NCI-H2029 treated with DMSO at 0.1 percent for 48 hours (cell line): ENCODE measurements at places on chromosomes 3 and 15.

DNA sequence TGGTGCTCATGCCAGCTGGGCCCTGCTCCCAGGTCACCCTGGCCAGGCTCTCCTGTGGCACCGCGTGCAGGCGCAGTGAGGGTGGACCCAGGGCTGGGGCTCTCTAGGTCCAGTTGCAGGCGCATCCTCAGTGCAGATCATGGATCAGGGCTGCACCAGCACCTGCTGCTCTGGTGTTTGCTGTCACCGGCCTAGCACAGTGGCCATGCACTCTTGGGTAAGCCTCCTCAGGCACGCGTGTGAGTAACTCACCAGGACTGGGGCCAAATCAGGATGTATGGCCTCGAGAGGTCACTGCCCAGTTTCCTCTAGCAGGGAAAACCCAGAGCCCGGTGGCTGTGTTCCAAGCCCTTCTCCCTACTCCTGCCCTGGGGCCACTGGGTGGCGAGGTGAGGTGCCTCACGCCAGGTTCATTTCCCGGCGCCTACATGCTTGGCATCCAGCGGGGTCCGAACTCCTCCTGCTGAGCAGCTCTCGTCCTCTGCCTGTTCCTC, 45.5 kb upstream of the SLC41A3 start:
- no peak for DNase-seq

- no peak for DNase-seq
Observed at GRCh38 chr3:110106805-110107204, 769.5 kb upstream of the DPPA4 start.

- DNase-seq: no peak
Observed at GRCh38 chr3:180278583-180279188, 241.9 kb upstream of the PEX5L start.

DNA sequence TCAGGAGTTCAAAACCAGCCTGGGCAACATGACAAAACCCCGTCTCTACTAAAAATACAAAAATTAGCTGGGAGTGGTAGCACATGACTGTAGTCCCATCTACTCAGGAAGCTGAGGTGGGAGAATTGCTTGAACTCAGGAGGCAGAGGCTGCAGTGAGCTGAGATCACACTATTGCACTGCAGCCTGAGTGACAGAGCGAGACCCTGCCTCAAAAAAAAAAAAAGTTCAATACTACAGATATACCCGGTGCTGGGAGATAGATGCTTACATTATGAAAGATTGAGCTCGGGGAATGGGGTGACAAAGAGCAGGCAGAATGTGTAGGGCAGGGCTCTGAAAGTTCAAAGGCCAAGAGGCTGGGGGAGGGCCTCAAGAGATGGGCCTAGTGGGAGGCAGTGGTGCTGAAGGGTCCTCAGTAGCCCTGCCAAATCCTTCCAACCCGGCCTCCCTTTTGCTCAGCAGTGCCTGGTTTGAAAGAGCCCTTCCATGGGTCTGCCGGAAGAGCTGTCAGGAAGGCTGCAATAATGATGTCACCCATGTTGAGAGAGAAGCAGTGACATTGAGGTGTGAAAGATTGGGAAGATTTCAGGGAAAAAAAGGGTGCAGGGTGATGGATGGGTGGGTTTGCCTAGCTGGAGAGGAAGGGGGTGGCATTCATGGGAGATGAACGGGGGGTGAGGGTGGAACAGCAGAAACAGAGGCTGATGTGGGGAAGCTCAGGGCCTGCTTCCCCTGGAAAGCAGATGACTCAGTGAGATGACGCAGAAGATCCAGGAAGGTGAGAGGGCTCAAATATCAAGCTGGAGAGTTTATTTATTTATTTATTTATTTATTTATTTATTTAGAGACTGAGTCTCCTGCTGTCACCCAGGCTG, 20.0 kb upstream of the IREB2 start:
- no peak for DNase-seq

- peak; percentile 32 for DNase-seq
Observed at GRCh38 chr3:79032686-79033318, 735.0 kb downstream of the ROBO1 start.

DNA sequence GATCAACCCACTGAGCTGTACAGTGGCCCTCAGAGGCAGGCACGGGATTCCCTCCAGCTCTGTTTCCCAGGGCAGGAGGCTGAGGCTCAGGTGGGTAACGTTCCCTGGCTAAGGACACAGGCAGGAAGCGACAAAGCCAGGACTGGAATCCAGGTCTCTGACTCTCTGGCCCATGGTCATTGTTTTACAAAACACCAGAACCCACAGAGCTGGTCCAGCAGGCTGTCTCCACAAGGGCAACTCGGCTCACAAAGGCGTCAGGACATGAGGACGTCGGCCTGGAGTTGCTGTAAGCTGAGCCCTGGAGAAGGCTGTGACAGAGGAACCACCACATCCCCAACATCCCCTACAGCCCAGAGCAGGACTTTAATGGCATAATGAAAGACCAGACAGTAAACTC, 30.7 kb downstream of the NUP210 start:
- DNase-seq: no peak

GRCh38 chr15:82177291-82178010, 85.1 kb downstream of the EFL1 start:
- no peak for DNase-seq

- no peak for DNase-seq
Observed at GRCh38 chr3:76724706-76725105, 315.2 kb upstream of the ROBO2 start.

- no peak for DNase-seq
Observed at GRCh38 chr3:50551054-50551659, 16.4 kb downstream of the C3orf18 start.

- DNase-seq: no peak
Observed at GRCh38 chr3:175075269-175075668, 216.1 kb downstream of the NAALADL2 start.

- no peak for DNase-seq
Observed at GRCh38 chr3:54857343-54857742, 70.5 kb downstream of the LRTM1 start.

DNA sequence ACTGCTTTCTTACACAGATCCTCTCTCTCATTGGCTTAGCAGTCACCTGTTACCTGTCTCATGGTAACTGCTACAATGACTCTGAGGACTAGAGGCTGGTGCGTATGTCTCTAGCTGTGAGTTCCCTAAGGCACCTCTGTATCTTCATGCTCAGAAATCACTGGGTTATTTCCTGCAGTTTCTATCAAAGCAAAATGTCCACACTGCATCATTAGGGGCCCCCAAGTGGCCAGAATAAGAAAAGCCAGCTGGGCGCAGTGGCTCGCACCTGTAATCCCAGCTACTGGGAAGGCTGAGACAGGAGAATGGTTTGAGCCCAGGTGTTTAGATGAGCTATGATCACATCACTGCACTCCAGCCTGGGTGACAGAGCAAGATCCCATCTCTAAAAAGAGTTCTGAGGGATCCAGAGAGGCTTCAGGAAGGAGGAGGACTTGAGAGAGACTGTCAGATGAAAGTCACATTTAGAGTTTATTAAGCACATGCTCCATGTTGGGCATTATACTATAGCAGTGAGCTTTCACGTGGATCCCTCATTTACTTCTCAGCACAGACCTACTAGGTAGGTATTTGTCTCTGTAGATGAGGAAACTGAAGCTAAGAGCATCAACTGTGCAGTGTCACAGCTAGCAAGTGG, 2.3 kb upstream of the VPS18 start:
- no peak for DNase-seq

DNA sequence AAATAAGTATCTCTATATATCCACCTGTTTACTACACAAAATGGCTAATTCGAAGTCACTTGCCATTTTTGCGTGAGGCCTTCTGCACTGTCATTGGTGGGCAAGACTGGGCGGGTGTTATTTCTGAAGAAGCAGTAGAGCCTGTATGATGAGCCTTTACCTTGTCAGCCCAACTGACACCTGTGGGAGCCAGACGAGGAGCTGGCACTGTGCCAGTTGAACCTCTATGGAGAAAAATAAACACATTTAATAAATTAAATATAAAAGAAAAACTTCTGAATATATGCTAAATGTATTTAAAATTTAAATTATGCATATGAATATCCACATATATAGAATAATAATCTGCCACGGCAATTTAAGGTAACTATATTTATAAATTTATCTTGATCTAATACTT, 109.9 kb downstream of the SCAPER start:
- no peak for DNase-seq

DNA sequence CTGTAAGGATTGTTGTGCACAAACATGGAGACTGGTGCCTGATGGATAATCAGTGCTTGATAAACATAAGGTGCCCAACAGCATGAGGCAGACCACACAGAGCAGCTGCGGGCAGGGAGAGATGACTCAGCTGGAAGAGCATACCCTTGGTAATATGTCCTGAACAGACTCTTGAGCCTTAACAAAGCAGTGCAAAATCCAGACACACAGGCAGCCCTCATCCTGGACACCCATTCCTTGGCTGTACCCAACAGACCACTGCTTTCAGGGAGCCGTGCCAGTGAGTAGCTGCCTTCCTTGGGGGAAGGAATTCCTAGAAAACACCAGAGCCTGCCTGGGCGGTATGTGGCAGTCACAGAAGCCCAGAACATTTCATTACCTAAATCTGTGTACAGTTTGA, 156.2 kb downstream of the CLSTN2 start:
- no peak for DNase-seq

DNA sequence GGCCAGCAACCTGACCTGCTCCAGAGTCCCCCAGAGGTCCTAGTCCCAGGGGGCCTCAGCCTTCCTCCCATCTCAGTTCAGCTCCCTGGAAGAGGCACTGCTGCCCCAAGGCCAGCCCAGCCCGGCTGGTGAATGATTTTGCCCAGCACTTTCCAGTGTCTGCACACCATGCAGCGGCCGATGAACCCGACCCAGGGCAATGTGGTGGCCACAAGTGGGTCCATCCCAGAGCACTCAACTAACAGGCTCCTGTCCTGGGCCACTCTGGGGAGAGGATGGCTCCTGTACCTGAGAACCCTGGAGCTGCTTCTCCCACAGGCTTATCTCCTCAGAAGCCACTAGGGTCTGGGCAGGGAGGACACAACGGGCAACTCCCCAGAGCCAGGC, 39.2 kb downstream of the PTPN23 start:
- DNase-seq: no peak

GRCh38 chr3:45123581-45124269, 22.5 kb downstream of the CDCP1 start:
- DNase-seq: no peak

GRCh38 chr15:93866476-93866875, 364.9 kb upstream of the MCTP2 start:
- DNase-seq: no peak

DNA sequence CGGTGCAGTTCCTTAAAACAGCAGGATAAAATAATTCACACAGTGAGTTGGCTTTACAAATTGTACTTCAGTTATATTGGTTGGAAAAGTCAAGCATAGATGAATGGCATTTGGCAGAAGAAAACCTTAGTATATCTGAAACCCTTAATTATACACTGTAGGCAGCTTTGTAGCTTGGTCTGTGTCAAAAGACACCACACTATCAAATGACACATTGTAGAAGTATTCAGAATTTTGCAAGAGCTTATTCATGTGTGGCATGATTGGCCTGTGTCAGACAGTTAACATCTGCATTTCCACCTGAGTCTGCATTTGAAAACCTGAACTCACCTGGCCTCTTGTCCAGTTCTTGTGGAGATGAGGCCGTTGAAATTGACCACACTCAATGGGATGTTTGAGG, 13.8 kb downstream of the TMEM266 start:
- DNase-seq: no peak

- DNase-seq: no peak
Observed at GRCh38 chr3:66338927-66339326, 118.1 kb downstream of the SLC25A26 start.

DNA sequence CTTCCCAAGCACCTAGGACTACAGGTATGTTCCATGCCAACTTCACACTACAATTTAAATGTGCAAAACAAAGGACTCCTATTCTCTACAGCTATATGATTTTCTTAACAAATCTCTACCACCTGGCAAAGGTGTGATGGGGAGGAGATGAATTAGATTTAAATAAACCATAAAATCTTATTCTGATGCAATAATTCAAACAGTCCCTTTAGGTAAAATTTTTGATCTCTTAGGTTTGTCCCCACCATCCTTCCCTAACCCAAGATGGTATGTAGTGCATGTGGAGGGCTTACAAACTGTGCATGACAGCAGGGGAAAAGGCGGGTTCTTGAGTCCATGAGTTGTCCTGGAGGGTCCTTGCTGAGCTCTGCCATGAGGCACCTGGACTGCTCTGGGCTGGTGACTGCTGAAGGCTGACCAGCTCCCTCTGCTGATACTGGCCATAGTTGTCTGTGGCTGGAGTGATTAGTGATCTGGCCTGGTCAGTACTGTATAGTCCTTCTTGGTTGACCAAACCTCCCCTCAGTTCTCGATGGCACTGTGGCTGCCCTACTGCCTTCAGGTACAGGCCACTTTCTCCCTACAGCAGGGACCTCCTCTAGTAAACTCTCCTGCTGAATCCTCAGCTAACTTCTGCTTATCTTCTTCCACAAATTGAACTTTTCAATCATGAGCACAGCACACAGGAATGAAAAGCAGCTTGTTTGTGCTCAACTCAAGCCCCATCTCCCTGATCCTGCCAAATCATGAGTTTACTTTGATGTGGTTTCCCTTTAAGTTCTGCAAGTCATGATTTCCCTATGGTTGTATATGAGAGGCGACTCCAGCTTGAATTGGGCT, 30.1 kb downstream of the CFAP161 start:
- DNase-seq: no peak

DNA sequence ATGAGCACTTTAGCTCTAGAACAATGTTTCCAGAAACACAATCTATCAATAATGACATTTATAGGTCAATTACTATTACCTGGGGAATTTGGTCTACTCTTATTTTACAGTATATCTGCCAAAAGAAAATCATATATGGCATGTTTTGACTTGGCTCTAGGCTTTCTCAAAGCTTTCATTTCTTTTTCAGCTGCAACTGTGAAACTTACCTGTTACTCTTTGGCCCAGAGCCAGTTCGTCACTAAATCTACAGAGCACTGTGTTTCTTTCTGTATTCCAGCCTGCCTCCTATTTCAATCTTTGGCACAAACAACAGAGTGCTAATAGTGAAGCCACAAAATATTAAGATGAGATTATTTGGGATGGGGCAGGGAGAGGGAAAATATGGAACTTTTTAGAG, 76.0 kb downstream of the P2RY1 start:
- no peak for DNase-seq

DNA sequence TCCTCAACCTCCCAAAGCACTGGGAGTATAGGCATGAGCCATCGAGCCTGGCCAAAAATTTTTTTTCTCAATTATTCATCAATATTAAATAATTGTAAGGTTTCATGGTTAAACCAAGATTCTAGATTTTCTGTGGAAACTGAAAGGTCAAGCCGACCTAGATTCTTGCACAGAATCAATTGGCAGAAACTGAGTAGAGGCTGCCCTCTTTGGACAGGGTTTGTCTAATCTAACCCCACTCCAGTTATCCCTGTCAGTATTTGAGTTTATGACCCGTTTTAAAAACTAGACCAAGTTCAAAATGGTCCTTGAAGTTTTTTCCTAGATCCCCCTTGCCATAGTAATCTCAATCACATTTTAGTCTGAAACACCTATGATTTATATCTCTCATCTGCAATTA, 8.6 kb upstream of the ADAM10 start:
- no peak for DNase-seq
